ENCODE measurements at places on chromosomes 11 and 22. TPM values are rescaled to one million over a fixed set of nuclear protein-coding genes. Genes with fewer than 3 reads are reported as not detected.

DNA sequence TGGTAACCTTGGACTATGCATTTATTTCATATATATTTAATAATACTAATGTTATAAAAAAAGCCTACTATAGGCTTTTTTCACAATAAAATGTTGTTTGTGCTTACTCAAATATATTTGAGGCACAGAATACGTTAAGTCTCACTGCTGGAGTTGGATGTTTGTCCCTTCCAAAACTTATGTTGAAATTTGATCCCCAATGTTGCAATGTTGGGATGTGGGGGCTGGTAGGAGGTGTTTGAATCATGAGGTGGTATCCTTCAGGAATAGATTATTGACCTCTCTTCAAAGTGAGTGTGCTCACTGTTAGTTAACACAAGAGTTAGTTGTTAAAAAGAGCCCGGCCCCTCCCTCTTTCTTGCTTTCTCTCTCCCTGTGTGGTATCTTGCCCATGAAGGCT, 1295.9 kb downstream of the JRKL start:
- DNase-seq, result no peak

GRCh38 chr22:42313804-42314581, 43.5 kb upstream of the TCF20 start:
- peak; percentile 91 for DNase-seq

DNA sequence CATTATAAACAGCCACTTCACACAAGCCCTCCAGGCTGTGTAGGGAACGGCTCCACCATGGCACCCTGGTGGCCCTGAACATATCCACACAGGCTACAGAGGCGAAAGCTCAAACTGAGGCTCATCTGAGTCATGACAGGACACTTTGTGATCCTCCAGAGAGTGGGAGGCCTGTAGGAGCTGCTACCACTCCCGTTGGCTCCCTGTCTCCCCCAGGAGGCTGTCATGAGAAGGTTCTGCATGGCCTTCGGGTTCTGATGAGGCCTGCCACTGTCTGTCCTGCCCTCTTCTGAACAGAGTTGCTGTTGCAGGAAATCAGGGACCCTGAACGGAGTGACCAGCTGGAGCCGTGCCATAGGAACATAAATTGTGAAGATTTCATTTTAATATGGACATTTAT, 23.8 kb upstream of the ALDH3B2 start:
- peak; percentile 21 for DNase-seq

DNA sequence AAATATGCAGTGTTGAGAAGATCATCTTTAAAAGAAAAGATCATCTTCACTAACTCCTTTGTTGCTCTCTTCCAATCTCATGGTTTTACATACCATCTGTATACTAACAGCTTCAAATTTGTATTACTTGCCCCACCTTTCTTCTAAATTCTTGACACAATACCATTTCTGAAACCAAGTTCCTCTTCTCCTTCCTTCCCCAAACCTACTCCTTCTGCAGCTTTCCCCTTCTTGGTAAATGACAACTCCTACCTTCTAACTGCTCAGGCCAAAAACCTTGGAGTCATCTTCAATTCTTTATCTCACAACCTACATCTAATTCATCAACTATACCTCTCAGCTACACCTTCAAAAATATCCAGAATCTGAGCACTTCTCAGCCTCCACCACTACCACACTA, 9.3 kb downstream of the PRCP start:
- no peak for DNase-seq

GRCh38 chr11:108512708-108513107, 14.5 kb upstream of the POGLUT3 start:
- no peak for DNase-seq

DNA sequence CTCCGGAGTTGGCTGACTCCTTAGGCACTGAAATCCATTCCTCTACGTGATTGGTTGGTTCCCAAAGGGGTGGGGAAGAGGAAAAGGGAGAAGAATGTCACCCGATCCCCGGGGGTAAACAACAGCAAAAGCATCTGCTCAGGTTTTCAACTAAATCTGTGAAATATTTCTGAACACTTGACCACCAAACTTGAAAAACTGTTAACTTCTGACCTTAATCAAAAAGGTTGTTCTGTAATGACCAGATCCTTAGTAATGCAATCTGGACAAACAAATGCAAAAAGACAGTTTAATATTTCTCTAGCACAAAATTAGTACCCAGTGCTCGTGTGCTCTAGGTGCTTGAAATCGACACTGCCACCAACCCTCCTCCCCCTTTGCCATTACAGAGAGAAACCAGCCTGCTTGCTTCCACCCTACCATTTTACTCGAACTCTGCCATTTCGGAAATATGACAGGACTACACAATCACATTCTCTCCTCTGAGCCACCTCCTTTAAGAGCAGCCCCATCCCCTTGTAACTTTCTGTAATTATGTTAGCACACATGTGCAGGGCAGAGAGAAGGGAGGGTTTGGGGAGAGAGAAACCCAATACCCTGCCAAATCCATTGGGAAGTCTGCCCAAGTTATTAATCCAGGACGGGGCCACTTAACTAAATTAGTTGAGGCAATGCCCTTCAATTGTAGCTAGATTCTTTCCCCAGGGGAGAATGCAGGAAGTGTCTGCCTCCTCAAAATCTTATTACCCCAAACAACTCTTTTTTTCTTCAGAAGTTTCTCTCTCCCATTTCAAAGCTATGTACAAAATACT, 113.8 kb downstream of the RBFOX2 start:
- peak; percentile 88 for DNase-seq

GRCh38 chr11:58726737-58727414, 4.9 kb downstream of the GLYAT start:
- DNase-seq, result no peak

DNA sequence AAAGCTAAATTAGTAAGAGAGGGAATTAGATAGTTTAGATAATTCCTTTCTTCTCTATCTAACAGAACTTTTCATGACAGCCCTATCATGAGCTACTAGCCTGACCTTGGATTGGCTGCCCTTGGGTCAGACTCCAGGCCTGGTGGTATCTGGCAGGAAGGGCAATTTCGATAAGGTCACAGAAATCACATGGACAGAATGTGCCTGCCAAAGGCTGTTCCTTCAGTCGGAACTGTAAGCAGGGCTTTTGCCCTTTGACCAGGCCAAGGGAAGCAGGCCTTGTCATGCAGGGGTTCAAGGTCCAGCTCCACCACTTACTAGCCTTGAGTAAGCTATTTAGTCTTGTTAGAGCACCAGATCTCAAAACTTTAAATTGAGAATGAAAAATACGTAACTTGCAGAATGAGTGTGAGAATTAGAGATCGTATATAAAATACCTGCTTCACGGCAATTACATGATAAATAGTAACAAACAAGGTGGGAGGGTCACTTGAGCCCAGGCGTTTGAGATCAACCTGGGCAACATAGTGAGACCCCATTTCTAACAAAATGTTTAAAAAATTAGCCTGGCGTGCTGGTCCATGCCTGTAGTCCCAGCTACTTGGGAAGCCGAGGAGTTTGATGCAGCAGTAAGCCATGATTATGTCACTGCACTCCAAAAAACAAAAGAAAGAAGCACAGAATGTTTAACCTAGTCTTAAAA, 60.8 kb upstream of the SC5D start:
- no peak for DNase-seq

DNA sequence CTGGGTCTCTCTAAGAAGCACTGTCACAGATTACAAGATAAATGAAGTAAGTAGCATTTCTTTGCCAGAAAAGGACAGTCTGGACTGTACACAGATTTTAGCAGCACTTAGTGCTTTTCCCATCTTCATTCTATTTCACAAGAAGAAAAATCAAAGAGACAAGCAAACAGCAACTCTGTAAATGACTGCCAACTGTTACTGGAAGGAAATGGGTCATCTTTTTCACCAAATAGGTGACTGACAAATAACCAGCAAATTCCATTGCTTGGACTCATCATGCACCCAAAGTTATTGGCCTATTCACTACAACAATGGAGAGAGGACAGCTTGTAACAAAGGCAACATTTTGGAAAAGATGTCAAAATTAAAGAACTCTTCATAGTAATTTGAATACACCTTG, 28.9 kb upstream of the CARD18 start:
- no peak for DNase-seq

DNA sequence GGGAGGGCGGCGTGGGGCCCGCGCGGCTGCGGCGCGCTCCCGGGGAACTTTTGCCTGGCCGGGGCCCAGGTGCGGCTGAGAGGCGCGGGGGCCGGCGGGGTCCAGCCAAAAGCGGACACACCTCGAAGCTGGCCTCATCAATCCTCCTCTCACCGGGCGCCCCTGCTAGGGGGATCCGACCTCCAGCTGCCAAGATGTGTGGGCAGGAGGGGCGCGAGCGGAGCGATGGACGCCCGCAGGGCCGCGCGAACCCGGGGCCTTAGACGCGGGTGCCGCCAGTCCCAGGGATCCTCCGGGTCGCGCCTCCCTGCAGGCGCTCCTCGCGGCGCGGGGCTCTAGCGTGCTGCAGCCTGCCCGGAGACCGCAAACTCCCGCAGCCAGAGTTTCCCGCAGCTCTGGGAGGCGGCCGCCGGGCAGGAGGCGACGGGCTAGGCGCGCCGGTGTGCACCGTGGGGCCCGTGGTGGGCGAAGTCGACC, 785 bp downstream of the IGSF9B start:
- DNase-seq, result no peak

GRCh38 chr11:117248341-117248740, 15.9 kb downstream of the RNF214 start:
- no peak for DNase-seq

- no peak for DNase-seq
These were observed 59.4 kb upstream of the CHRM4 start for GRCh38 chr11:46450846-46451477.

DNA sequence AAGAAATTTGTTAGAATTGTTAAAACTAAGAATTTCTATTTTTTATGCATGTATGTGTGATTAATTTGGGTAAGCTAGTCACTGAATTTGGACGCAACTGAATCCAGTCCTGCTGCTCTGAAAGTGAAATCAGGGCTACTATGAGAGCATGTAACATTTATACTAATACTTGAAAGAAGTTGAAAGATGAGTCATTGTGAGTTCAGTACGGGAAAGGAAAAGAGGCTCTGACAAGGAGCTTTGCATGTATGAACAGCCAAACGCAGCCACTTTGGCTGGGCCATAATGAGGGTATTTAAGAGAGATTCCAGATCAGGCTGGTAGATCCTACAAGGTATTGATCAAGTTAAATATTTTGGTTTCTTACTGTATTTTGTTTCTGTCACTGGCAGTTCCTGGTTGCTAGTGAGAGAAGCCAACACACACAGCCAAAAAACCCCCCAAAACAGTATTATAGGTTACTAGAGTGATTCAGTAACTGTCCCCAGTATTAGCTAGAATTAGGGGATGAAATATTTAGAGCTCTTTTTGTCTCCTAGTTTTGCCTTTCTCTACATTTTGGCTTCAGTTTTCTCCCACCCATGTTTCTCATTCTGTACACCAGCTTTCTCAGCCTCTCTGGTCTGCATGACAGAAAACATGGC, 14.1 kb downstream of the AASDHPPT start:
- DNase-seq, result peak; percentile 58

DNA sequence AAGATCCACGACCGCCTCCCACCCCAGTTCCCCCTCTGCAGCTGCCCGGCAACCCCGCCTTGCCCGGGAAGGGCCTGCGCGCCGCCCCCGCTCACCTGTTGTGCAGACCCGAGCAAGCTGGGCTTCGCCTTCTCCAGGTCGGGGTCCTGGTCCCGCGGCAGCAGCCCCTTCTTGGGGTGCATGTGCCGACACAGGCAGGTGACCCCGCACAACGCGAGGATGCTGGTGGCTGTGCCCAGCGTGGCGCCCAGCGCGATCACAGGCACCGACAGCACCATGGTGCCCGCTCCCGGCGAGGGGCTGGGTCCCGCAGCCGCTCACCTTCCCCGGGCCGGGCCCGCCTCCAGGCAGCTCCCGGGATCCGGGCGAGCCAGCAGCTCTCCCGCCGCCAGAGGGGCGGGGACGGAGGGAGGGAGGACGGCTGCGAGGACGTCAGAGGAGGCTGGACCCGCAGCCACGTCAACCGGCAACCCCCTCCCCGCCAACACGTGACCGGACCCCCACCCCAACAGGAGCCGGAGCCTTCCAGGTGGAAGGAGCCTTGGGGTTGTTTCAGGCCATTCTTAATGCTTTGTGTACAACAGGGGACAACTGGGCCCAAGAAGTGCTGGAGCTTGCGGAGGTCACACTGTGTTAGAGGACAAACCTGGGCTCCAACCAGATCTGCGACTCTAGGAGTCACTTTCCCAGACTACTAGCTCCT, at the start of gene SYT13:
Gene SYT13 (minus strand): TSS at position 412 of the 703 bp plus-strand sequence. CDS start 134 bp downstream, at position 278.
- DNase-seq, result no peak

DNA sequence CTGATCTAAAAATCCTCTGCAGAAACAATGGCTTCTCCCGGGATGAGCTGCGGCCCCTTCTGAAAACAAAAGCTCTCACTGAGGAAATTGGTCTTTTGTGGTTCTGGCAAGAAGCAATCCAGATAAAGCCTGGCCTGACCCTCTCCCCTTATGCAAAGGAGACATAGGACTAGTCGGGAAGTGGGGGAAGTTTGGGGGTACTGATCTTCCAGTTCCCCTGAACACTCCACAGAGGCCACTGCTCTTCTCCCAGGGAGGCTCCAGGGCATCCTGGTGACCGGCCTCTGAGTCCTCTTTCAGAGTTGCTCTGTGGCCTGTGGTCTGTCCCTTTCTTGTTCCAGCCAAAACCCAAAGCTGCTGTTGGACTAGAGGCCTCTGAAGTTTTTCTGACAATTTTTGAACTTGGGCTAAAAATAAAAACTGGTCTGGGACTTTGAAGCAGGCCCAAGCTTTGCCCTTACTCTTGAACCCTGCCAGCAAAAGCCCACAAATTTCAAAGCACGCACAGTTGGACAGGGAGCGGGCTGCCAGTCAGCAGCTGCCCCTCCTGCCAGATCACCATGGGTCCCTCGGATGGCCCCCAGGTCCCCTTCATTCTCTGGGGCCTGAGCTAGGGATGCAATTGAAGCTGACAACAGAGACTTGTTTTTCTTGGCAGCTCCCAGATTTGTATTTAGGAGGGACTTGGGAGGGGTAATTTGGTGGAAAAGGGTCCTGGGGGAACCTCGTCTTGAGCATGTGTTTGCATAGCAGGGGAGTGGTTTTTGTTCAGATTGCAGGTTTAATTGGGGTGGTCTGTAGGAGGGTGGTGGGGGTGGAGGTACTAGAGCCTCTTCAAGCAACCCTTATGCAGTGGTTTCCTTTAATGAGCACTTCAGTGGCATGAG, 381.6 kb upstream of the CADM1 start:
- DNase-seq, result no peak

GRCh38 chr11:132976115-132976514, 556.2 kb downstream of the OPCML start:
- no peak for DNase-seq

- DNase-seq, result peak; percentile 57
These were observed 19.5 kb upstream of the SPON1 start for GRCh38 chr11:13942971-13943381.

- DNase-seq, result no peak
These were observed 2.3 kb downstream of the CTTN start for GRCh38 chr11:70400643-70401042.

OR5P2 gene
- not detected for total RNA-seq

AIFM3 gene
- total RNA-seq, result not detected

FGF4 gene
- total RNA-seq, result not detected

ESAM gene
- total RNA-seq, result not detected

OR10D3 gene
- total RNA-seq, result not detected

GAL3ST1 gene
- not detected for total RNA-seq

TYR gene
- not detected for total RNA-seq

GRAP2 gene
- not detected for total RNA-seq

HPX gene
- total RNA-seq, result not detected

RTN4R gene
- 3.2 TPM for total RNA-seq

SAA4 gene
- total RNA-seq, result not detected

UPK3A gene
- total RNA-seq, result not detected

DBX1 gene
- not detected for total RNA-seq
